ENCODE measurements at places on chromosomes 11 and 22. TPM values are rescaled to one million over a fixed set of nuclear protein-coding genes. Genes with fewer than 3 reads are reported as not detected.
A peak's percentile ranks its signal among the peaks of the same experiment; 100 is the strongest.

The PIM3 gene
- polyA plus RNA-seq: 49.4 TPM

The GRM5 gene
- 1.1 TPM for polyA plus RNA-seq

The EHBP1L1 gene
- polyA plus RNA-seq: 8.2 TPM

The CASP5 gene
- polyA plus RNA-seq: not detected

DNA sequence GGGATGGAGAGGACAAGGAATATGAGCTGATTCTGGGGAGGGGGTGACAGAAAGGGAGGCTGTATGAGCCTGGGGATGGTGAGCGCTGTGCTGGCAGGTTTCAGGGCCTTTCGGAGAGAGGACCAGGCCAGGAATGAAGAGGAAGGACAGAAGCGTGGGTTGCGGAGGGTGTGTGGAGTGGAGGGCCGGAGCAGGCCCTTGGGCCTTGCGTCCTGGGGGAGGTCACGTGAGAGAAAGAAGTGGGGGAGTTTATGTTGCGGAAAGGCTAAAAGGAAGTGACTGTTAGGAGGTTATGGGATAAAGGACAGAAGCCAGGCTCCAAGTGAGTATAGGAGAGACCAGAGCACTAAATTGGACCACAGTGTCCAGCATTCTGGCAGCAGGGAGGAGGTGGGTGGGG lies 17.5 kb downstream of the BCR start:
- no peak for DNase-seq

GRCh38 chr11:58742981-58743880 lies 11.5 kb upstream of the GLYAT start:
- DNase-seq: no peak

DNA sequence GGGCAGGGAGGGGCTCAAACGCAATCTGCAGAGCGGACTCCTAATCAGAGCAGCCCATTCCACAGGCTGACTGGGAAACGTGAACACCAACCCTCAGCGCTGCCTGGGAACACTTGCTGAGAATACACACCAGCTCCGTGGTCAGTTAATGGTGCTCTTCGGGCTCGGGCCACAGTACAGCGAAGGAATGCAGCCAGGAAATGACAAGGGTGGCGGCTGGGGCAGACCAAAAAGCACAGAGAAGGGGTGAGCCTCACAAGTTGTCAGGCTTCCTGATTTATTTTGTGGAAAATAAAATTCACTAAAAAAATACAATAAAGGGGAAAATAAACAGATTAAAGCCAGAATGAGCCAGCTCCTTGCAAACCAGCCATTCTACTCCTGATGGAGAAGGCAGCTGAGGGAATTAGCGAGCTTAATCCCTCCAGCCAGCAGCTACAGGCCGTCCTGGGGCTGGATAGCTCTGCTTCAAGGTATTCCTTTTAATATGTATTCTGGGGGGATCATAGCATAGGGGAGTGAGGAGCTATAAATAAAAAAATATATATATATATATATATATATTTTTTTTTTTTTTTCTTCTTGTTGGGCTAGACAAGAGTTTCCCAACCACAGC lies 165.5 kb upstream of the NTM start:
- DNase-seq: no peak

DNA sequence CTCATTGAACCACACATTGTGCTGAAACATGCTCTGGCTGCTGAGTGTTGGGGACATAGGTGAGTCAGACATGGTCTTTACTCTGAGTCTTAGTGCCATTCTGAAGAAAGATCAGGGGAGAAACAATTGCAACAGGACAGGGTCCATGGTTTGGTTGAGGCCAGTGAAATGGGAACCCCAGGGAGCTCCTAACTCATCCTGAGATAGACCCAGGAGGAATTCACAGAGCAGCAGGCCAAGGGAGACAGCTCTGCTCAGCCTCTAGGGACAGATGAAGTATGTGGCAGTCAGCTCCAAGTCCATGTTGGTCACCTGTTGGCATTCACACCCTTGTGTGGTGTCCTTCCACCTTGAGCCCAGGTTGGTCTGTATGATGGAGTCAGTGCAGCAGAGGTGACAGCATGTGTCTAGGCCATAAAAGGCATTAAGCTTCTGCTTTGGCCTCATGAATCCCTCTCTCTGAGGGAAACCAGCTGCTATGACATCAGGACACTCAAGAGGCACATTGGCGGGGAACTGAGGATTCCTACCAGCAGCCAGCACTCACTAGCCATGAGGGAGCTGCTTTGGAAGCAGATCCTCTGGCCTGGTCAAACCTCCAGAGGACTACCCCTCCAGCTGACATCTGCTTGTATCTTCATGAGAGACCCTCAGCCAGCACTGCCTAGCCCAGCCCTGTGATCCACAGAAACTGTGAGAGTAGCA lies 50.3 kb upstream of the MYEOV start:
- no peak for DNase-seq

- peak; percentile 25 for DNase-seq
Observed at GRCh38 chr11:117557361-117557760, 229.7 kb downstream of the CEP164 start.
